ENCODE measurements at places on chromosomes 5 and 9. TPM values are rescaled to one million over a fixed set of nuclear protein-coding genes. Genes with fewer than 3 reads are reported as not detected.

Gene SH3TC2
- total RNA-seq, result 16.7 TPM

Gene NFIB
- total RNA-seq, result 104 TPM

Gene STPG3
- 1.3 TPM for total RNA-seq

Gene ANP32B
- 47.0 TPM for total RNA-seq

Gene SHC3
- 0.35 TPM for total RNA-seq

Gene ELAVL2
- not detected for total RNA-seq

Gene PLPP7
- 115 TPM for total RNA-seq

Gene HK3
- 7.2 TPM for total RNA-seq

Gene CDC42SE2
- 9.3 TPM for total RNA-seq

Gene SLC34A1
- total RNA-seq, result not detected

Gene PLEKHG4B
- not detected for total RNA-seq

Gene SPINK6
- not detected for total RNA-seq

Gene MTX3
- total RNA-seq, result 8.2 TPM

Gene SCGB3A2
- not detected for total RNA-seq

Gene CETN3
- total RNA-seq, result 27.4 TPM

Gene SNX24
- total RNA-seq, result 13.1 TPM

Gene OTP
- not detected for total RNA-seq

Gene QRFP
- not detected for total RNA-seq

Gene PDLIM4
- total RNA-seq, result 5.2 TPM

GRCh38 chr9:92463984-92464383 lies 18.3 kb downstream of the ASPN start:
- DNase-seq, result no peak

GRCh38 chr5:5383461-5383860 lies 39.0 kb upstream of the ICE1 start:
- no peak for DNase-seq

DNA sequence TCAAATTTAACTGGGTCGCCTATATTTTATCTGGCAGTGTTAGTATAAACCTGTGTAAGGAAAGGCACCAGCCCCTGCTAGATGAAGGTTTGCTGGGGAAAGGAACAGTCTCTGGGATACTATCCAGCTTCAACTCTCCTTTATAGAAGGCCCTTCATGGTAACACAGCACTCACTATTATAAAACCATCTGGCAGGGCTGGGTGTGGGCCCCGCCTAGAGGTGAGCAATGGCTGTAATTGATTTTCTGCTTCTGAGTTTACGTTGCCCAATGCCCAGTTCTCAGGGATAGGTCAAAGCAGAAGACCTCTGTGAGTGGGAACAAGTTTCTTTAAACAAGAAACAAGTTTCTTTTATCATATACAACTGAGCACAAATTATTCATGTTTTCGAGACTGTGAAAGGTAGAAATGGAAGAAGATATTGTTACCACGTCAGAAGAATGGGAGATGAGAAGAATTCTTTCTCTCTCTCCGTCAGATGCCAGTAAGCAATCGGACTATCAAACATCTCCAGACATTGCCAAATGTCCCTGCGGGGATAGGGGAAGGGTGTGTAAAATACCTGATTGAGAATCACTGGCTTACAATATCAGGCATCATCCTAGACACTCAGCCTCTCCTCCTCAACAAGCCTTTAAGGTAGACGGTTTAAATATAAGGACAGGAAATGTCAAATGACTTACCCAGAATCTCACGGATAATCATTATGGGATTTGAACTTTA lies 205.9 kb downstream of the PDZD2 start:
- no peak for DNase-seq

DNA sequence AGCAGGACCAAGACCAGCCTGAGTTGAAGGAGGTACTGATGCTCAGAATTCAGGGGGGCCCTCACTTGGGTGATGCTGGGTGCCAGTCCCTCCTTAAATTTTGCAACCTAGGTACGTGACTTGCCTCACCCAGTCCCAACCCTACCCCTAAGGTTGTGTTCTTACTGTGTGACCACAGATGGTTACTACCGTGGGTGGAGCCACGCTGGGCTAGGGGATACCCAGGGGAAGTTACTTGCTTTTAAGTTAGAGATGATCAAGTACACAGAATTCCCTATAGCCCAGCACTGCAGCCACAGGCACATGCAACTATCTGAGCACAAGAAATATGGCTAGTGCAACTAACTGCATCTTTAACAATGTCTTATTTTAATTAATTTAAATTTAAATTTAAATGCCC lies 32.9 kb downstream of the NXNL2 start:
- DNase-seq, result no peak

- no peak for DNase-seq
Observed at GRCh38 chr9:2319421-2319820, 302.2 kb upstream of the VLDLR start.

GRCh38 chr9:131240047-131240921 lies 36.0 kb downstream of the FAM78A start:
- DNase-seq, result no peak

GRCh38 chr5:17796757-17797396 lies 162.6 kb downstream of the TAF11L14 start:
- no peak for DNase-seq

GRCh38 chr9:10026443-10026984 lies 586.3 kb downstream of the PTPRD start:
- no peak for DNase-seq

DNA sequence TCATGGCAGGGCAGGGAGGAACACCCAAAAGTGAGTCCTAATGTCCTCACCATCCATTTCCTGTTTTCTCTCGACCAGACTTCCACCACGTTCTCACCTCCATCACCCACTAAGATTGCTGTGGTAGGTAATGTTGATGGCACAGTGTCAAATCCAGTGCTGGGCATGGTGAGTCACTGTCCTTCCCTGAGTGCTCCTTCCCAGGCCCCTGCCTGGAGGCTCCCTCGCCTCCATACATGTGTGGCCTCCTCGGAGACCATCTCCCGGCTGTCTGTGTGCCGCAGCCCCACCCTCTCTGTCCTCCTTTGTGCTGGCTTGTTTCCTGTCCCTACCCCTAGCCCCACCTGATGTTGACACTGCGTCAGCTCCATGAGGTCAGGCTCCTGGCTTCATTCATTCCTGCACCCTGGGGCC lies 177.5 kb downstream of the SYK start:
- DNase-seq, result no peak

DNA sequence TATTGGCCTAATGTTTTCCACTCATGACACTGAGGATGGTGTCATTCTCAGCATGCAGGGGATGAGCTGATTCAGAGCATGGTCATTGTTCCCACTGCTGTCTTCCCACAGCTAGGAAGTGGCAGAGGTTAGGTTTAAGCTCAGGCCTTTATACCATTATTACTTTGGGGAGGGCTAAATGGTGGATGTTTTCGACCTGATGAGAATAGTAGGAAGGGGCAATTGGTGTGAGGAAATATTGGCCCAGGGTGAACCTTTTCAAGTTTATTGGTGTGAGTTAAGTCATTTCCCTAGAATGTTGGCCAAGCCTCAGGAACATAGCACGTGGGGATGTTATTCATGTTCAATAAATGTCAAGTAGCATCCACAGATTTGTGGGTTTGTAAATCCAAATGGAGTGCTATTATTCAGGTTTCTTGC lies 59.6 kb downstream of the ARHGAP26 start:
- DNase-seq, result no peak

GRCh38 chr5:12691330-12691729 lies 787.1 kb upstream of the CTNND2 start:
- DNase-seq, result no peak

- DNase-seq, result no peak
Observed at GRCh38 chr9:70481471-70481870, 67.0 kb upstream of the KLF9 start.

GRCh38 chr5:124627815-124628595 lies 118.4 kb downstream of the ZNF608 start:
- DNase-seq, result no peak

GRCh38 chr5:71883742-71884103 lies 164.6 kb downstream of the CARTPT start:
- DNase-seq, result peak; percentile 54

DNA sequence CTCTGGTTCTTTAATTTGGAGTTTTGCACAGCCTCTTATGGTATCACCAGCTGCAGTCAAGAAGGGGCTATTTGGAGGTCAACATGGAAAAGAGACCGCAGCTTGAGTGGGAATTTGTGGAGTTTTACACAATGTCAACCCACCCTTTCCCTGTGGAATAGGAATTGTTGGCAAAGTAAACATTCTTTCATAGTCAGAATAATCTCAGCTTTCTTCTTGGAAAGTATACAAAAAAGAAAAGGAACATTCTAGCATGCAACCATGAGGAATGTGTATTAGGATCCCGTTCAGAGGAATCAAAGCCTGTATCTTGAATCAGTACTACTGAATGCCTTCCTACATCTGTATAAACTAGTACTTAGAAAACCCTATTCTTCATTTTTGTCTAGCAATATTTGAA lies 107.6 kb downstream of the LURAP1L start:
- DNase-seq, result no peak

DNA sequence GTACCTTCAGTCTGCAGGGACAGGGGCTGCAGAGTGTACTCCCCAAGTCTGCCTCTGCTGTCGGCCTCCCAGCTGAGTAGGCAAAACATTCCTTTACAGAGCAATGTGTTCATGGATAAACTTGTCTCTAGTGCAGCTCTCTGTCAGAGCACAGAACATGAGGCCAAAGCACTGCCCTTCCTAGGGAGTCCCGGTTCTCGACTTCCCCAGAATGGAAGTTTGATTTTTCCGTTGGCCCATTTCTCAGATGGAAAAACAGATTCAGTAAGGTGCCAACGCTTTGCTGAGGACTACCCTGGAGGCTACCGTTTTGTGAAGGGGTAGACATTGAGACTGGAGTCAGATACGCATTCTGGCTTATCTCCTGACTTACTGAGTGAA lies 422 bp upstream of the TRIM32 start:
- DNase-seq, result no peak

- DNase-seq, result no peak
Observed at GRCh38 chr5:6861036-6861435, 147.8 kb downstream of the TENT4A start.

- no peak for DNase-seq
Observed at GRCh38 chr5:66307647-66308241, 163.6 kb downstream of the SREK1 start.

- DNase-seq, result no peak
Observed at GRCh38 chr9:89358985-89359384, 40.7 kb downstream of the SECISBP2 start.

DNA sequence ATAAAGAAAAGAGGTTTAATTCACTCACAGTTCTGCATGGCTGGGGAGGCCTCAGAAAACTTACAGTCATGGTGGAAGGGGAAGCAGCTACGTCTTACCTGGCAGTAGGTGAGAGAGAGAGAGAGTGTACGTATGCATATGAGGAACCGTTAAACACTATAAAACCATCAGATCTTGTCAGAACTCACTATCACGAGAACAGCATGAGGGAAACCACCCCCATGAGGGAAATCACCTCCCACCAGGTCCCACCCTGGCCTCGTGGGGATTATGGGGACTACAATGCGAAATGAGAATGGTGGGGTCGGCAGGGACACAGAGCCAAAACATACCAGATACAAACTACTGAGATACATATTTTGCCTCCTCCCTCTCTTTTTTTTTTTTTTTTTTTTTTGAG lies 10.8 kb upstream of the FER start:
- DNase-seq, result no peak

DNA sequence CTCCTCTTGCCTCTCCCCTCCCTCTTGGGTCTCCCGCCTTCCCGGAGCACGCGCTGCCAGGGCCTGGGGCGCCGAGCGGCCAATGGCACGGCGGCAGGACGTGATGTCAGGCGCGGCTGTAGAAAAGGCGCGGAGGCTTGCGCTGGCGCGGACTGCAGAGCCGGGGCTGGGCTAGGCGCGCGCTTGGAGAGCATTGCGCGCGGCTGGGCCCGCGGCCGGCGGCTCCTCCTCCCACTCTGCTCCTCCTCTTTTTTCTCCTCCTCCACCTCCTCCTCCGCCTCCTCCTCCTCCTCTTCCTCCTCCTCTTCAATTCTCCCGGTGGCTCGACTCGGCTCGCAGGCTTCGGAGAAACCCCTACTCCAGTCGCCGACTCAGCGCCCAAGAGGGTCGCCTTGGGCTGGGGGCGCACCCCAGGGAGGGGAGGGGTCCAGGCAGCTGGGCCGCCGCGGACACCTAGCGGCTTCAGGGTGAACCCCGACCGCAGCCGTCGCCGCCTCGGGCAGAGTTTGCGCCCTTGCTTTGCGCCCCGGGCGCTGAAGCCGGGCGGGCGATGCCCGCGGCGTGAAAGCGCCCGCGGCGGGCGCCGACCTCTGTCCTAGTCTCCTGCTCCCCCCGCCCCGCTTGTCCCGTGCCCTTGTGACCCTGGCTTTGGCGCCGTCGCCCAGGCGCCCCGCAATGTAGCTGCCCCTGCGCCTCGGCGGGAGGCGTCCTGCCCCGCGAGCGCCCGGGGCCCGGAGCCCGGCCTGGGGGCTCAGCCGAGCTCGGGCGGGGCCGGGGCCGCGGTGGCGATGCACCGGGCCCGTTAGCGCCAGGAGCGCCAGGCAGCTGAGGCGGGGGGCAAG lies at the start of gene LHX2:
Gene LHX2 (plus strand): TSS at position 309 of the 842 bp plus-strand sequence. CDS start 581 bp downstream, outside the sequence.
- peak; percentile 86 for DNase-seq

- DNase-seq, result no peak
Observed at GRCh38 chr9:107246259-107247254, 36.5 kb upstream of the RAD23B start.

DNA sequence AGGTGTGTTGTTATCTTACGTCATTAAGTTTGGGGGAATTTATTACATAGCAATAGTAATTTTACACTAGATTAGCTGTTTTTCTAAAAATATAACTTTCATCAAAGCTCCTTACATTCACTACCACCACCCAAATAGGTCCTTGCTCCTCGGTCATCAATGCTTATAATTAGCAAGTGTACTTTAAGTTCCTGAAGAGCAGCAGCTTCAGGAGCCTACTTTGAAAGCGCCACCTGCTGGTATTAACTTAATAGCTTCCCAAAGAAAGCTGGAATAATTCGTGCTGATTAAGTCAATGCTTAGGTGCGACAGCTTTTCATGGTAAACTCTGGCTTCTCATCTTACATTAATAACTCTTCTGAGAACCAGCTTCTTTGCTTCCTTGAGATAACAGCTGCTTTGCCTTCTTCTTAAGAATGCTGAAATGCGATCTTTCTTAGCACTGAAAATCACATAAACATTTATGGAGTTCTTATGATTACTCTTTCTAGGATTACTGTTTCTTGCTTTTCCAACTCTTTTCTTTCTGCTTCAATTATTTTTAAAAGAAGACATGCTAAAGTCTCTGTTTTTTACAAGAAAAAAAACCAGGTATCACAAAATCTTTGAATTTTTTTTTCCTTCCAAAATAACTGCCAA lies 10.0 kb upstream of the C5 start:
- no peak for DNase-seq

GRCh38 chr9:117266855-117267497 lies 147.9 kb downstream of the ASTN2 start:
- DNase-seq, result no peak

DNA sequence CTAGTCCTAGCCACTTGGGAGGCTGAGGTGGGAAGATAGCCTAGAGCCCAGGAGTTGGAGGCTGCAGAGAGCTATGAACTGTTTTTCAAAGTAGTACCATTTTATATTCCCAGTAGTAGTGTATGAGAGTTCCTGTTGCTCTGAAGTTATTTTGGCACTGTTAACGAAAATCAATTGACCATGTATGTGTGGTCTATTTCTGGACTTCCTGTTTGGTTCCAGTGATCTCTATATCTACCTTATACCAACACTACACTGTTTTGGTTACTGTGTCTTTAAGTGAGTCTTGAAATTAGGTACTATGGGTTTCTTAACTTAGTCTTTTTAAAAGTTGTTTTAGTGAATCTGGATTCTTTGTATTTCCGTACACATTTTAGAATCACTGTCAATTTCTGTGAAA lies 13.6 kb downstream of the SLF1 start:
- DNase-seq, result no peak
